NCI-H2029 (cell line): ENCODE measurements at places on chromosomes 3 and 15.
A peak's percentile ranks its signal among the peaks of the same experiment; 100 is the strongest.

- DNase-seq, result no peak
Measured at GRCh38 chr3:179348325-179349013, 960 bp downstream of the MFN1 start.

DNA sequence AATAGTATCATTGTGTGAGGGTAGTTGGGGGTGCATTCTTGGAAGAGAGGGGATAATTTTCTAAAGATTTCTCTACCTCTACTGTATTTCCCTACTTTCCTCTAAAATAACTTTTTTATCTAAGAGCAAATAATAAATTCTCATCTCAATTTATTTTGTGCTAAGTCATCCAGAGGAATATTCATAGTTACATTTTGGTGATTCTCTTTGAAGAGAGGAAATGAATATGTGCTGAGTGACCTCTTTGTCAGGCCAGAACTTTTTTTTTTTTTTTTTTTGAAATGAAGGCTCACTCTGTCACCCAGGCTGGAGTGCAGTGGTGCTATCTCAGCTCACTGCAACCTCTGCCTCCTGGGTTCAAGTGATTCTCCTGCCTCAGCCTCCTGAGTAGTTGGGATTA, 15.1 kb upstream of the CCDC80 start:
- no peak for DNase-seq

GRCh38 chr3:3110299-3110630, at the start of gene IL5RA:
TSS of gene IL5RA (minus strand) at chr3:3110374. CDS start at chr3:3104984, 5,390 bp downstream.
- peak; percentile 55 for DNase-seq

DNA sequence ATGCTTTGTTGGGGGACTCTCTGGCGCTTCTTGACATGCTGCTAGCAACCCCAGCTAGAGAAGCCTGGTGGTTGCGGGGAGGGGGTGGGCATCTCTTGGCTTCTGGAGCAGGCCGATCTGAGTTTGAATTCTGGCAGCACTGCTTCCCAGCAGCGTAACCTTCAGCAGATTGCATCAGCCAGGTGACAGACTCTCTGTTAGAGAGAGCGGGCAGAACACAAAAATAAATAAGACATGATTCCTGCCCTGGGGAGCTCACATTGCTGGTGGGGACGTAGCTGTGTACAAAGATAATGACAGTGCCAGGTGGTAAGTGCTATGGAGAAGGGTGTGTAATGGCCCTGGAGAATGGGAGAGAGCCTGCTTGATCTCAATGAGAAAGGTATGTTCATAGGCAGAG, 87.4 kb downstream of the THSD4 start:
- DNase-seq, result peak; percentile 67

DNA sequence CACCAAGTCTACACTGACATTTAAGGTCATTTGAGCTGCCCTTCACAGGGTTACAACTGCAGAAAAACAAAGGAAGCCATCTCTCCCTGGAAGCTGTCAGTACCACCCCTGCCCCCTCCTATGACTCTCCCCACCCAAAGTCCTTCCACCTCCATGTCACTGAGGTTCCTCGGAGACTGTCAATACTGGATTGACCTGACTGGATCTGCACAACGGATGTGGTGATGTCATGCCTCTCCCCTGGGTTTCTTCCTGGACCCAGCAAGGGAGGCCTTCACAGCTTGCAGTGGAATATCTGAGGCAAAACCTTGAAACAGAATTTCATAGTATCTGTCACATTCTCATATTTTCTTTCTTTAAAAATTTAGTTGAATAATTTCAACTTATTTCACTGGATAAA, 153.5 kb downstream of the CLSTN2 start:
- no peak for DNase-seq

DNA sequence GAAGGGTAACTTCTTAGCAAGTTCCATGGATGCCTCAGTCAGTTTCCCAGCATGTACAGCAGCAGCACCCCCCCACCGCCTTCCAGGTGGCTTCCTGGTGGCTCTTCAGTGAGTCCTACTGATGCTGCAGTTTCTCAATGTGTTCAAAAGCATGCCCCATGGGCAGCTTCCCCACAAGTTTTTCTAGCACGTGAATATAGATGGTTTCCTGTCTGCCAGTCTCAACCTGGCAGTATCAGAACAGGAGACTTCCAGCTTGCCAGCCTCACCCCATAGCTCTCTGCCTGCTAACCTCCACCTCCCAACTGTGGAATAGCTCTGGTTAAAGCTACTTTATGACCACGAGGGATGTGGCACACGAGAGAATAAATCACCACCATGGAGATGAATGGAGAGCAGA, 188.3 kb upstream of the SLCO3A1 start:
- no peak for DNase-seq
